Left ventricle myocardium inferior (tissue), 1 donor: ENCODE measurements at places on chromosomes 7 and 10. TPM values are rescaled to one million over a fixed set of nuclear protein-coding genes. Genes with fewer than 3 reads are reported as not detected.

DNA sequence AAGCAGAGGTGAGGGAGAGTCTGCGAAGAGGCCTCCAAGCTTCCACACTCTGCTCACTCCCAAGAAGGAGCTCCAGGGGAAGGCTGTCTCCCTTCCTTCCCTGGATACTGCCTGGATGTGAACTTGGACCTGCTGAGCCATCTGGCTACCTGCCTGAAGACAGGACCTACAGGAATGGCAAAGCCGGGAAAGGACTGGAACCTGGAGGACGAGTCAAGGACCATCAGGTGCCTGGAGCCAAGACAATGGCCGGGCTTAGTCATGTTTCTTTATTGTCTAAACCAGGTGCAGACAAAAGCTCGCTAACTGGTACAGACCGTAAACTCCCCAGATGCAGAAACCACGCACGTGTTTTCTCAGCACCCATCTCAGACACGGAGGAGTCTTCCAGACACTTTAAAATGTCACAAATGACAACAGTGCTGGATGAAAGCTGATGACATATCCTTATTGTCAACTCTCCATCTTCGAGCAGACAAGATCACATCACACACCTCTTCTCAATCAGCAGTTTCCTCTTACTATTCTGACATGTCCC lies 12.1 kb downstream of the ASB13 start:
- DNase-seq: no peak

DNA sequence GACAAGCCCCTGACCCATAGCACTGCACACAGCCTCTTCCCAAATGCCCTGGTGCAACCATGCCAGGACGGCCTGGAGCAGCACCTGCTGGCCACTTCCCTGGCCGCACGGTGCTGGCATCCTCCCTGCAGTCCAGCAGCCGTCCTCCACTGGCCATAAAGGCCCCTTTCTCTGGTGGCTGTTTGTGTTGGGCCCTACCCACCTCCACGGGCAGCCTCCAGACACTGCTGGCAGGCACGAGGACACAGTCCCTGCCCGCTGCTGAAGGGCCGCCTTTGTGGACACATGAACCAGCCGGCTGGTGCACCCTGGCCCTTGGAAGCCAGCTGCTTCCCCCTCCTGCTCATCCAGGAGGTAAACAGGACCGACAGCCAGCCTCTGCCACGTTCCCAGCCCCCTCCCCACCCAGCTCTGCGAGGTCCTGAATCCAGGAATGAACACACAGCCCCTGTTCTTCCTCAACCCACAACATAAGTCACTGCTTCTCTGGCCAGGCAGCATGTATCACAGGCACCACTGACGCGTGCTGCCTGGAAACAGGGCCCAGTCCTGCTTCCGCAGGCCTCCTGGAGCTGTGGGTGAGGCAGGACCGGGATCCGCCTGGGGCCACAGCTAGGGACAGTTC lies 43.8 kb downstream of the SPOCK2 start:
- peak; percentile 42 for DNase-seq

DNA sequence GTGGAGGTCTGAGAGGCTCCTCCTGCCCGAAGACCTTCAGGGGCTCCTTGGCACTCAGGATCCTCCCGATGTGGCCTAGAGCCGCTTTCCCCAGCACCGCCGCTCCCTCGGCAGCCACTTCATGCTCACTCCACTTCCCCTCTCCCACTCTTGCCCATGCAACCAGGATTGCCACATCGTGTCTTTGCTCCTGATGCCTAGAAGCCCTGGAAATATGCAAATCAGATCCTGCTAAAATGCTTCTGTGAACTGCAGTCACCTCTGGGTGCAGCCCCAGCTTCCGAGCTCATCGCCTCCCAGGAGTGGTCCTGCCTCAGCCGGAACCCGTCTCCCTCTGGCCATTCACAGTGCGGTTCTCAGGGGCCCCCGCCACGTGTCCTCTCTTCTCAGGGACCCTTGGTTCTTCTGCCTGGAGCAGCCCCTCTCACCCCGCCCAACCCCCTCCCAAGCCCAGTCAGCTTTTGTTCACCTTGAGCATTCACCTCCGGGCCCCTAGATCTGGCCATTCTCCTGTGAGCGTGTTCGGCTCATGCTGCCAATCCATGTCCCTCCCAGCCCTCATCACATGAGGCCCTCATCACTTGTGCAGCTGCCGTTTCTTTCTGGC lies 175.5 kb downstream of the ADARB2 start:
- no peak for DNase-seq

GRCh38 chr7:92698237-92698841 lies 108.1 kb upstream of the FAM133B start:
- DNase-seq: peak; percentile 33

The NAT16 gene
- total RNA-seq: not detected

The SLC25A13 gene
- total RNA-seq: 9.1 TPM
